Progenitor cell of endocrine pancreas (in vitro differentiated cells): ENCODE measurements at places on chromosomes 7 and 10.

- no peak for DNase-seq
Measured at GRCh38 chr7:103795107-103795506, 194.4 kb downstream of the RELN start.

DNA sequence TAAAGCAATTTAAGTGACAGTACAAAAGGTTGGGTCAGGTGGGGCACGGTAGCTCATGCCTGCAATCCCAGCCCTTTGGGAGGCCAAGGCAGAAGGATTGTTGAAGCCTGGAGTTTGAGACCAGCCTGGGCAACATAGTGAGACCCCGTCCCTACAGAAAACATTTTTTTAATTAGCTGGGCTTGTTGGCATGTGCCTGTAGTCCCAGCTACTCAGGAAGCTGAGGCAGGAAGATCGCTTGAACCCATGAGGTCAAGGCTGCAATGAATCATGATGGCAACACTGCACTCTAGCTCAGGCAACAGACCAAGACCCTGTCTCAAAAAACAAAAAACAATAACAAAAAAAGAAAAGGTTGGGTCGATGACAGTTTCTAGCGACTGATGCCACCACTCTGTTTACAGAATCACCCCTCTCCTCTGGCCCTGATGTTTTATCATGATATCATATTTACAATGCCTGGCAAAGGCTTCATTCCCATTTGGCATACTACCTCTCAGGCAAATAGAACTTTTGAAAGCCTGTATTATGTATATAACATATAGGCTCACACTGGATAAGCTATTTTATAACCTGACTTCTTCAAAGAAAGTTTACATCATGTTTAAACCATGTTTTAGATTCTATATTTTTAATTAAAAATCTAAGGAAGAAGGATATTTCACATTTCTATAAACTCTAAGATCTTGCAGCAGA lies 558 bp upstream of the ABCC2 start:
- DNase-seq, result no peak

DNA sequence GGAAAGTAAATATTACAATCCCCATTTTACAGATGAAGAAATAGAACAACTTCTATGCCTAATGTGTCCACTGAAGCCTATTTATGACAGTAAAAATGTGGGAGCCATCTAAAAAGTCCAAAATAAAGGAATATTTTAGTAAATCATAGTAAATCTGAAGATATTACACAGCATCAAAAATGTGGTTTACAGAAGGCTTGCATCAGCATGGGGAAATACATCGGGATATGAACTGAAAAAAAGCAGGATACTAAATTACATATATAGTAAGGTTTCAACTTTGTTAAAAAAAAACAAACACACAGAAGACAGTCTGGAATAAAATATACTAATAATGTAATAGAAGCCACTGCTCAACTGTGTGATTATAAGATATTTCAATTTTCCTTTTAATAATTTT lies 20.8 kb downstream of the CPA1 start:
- no peak for DNase-seq

DNA sequence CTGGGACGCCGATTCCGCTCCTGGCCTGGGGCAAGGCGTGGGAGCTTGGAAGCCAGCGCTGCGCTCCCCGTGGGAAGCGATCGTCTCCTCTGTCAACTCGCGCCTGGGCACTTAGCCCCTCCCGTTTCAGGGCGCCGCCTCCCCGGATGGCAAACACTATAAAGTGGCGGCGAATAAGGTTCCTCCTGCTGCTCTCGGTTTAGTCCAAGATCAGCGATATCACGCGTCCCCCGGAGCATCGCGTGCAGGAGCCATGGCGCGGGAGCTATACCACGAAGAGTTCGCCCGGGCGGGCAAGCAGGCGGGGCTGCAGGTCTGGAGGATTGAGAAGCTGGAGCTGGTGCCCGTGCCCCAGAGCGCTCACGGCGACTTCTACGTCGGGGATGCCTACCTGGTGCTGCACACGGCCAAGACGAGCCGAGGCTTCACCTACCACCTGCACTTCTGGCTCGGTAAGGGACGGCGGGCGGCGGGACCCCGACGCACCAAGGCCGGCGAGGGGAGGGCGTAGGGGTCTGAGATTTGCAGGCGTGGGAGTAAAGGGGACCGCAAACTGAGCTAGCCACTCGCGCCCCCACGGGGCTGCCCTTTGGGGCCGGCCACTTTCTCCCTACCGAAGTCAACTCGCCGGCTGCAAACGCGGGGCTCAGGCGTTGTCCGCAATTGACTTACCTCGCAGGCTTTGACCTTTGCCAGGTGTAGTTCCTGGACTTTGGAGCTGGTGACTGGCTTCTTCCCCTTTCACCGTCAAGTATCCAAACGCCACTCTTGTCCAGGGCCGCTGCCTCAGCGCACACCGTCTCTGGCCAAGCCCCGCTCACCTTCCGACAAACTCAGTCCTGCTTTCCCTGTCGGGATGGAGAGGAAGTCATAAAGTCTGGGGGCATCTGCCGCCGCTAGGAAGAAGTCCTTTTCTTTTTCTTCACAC lies at the start of gene SCIN:
Gene SCIN, plus strand, starts transcription at position 187 of the 928 bp plus-strand sequence. Its CDS starts 67 bp downstream, at position 254.
- DNase-seq, result no peak

- no peak for DNase-seq
Measured at GRCh38 chr10:101575091-101575490, 13.0 kb downstream of the POLL start.

GRCh38 chr10:47363781-47364180 lies 15.6 kb downstream of the RBP3 start:
- DNase-seq, result no peak

GRCh38 chr10:44178281-44178680 lies 206.6 kb downstream of the CXCL12 start:
- no peak for DNase-seq

DNA sequence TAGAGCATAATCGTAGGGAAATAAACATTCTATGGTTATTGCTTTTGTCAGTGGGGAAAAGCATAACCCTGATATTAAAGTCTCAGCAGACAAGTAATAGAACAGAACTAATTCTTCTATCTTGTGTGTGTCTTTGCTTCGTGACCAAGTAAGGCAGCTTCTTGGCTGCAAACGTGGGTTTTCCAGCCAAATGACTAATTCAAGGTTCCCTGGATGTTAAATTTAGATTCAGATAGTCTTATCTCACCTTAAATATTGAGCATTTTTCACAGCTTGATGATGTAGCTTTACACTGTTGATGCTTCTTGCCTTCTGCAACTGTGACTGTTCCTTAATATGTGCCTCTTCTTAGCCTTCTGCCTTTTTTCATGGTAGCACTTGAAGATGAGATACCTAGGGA lies 113.0 kb downstream of the EXOC4 start:
- no peak for DNase-seq
